Putamen (tissue), 1 donor: ENCODE measurements at places on chromosomes 7 and 10.

- no peak for DNase-seq
These were observed 124.8 kb downstream of the SAMD9 start for GRCh38 chr7:92992932-92993331.

GRCh38 chr10:44733501-44734488 lies 177.3 kb upstream of the TMEM72 start:
- no peak for DNase-seq

GRCh38 chr10:3393958-3394357 lies 221.4 kb upstream of the PITRM1 start:
- no peak for DNase-seq

GRCh38 chr10:43316988-43317387 lies 50.1 kb upstream of the RASGEF1A start:
- DNase-seq, result no peak

GRCh38 chr7:121023683-121024511 lies 35.4 kb downstream of the CPED1 start:
- no peak for DNase-seq

GRCh38 chr7:91609525-91609924 lies 271.0 kb downstream of the MTERF1 start:
- no peak for DNase-seq

GRCh38 chr10:12635127-12635541 lies 285.8 kb downstream of the CAMK1D start:
- no peak for DNase-seq

DNA sequence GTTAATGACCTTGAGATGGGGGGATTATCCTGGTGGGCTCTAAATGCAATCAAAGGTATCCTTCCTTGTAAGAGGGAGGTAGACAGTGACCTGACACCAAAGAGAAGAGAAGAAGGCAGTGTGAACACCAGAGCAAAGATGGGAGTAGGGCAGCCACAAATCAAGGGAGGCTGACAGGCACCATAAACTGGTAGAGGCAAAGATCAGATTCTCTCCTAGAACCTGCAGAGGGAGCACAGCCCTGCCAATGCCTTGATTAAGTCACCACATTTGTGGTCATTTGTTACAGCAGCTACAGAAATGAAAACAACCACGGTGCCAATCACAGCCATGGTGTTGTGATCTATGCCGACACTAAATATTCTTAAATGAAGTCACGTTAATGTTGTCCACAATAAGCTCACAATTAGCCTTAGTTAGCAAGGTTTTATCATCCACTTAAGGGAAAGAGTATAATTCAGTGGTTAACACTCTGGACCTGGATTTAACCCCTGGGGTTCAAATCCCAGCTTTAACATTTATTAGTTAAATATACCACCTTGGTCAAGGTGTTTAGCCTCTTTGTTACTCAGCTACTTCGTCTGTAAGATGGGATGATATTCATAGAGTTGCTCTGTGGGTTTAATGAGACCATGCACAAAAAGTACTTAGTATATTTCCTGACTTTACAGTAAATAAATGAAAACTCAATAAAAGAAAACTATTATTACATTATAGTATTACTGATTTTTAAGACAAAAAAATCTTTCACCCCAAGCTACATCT lies 70.8 kb downstream of the SGMS1 start:
- DNase-seq, result no peak

DNA sequence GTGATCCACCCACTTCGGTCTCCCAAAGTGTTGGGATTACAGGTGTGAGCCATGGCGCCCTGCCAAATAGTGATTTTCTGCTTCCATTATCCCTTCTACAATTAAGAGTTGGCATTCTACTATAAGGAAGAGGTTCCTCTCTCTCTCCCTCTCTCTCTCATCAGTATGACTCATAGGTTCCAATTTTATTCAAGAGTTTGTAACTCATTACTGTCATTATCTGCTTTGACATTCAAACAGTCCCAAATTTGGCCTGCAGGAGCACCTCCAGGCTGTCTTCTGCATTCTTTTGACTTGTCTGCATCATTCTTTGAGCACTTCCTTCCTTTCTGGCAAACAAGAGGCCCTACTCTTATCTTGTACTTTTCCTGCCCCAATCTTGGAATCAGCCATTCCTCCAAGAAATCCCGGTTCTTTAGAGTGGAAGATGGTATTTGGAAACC lies 33.2 kb upstream of the CALU start:
- DNase-seq, result peak; percentile 48

- no peak for DNase-seq
These were observed 1.0 kb upstream of the PAX2 start for GRCh38 chr10:100744136-100744986.

GRCh38 chr10:119391440-119392251 lies 150.9 kb downstream of the RGS10 start:
- DNase-seq, result no peak

DNA sequence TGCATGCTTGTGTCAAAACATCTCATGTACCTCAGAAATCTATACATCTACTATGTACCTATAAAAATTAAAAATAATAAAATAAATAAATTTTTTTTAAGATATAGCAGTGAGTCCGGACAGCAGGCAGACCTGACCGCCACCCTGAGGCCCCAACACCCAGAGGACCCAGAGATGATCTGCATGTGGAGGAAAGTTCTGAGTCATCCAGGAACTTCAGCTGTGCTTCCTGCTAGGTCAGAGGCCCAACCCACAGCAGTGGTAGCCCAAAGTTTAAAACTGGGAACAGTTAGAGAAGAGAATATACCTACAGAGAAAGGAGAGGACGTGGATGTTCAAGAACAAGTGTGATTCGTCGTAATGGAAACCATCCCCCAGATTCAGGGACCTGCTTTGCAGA lies 683.7 kb upstream of the NRP1 start:
- DNase-seq, result no peak

DNA sequence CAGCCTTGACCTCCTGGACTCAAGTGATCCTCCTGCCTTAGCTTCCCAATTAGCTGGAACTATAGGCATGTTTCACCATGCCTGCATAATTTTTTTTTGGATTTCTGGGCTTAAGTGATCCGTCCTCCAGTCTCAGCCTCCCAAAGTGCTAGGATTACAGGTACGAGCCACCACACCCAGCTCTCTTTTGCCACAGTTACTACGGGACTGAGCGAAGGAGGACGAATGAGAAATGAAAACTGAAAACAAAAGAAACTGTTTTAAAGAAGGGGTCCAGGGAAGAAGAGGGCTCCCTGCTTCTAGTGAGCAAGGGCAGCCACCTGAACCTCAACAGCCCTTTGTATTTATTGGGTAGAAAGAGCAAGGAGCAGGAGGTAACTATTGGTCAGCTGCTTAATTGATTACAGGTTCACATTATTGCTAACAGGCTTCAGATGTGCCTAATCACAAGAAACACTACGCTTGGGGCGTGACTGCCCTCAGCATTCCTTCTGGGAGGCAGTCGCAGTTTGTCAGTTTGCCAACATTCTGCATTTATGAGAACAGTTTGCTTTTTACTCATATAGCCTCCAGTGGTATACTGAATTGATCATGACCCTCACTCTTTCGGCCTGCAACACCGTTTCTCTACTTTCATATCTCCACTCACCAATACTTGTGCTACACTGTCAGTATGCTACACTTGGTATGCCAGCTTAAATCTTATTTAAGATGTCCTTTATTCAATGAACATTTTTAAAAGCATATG lies 676.8 kb downstream of the DNAJB9 start:
- DNase-seq, result no peak
